ENCODE measurements at places on chromosomes 16 and 17.
A peak's percentile ranks its signal among the peaks of the same experiment; 100 is the strongest.

GRCh38 chr16:75847172-75847571, 120.9 kb upstream of the CPHXL start:
- no peak for DNase-seq

- no peak for DNase-seq
Measured at GRCh38 chr17:550041-550398, 164.6 kb downstream of the VPS53 start.

DNA sequence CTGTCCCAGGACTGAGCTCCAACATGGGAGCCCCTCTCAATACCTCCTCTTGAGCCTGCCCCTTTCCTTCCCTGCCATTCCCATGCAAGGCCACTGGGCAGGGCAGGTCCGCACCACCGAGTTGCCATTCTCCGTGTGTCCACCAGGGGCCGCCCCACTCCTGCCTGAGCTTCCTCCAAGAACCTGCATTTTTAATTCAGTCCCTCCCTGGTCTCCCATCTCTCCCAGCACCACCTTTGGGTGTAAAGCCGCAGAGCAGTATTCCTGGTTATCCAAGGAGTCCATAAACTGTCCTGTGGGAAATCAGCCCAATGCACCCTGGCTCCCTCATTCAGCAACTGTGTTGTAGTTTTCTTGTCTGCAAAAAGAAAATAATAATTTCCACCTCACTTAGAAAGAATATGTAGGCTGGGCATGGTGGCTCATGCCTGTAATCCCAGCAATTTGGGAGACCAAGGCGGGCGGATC, 15.9 kb upstream of the ANKRD40CL start:
- peak; percentile 82 for DNase-seq

GRCh38 chr16:30896261-30896888, at the start of gene CTF1:
Gene CTF1 (plus strand): TSS chr16:30896614. CDS start chr16:30896644, 30 bp downstream.
- DNase-seq = no peak

- no peak for DNase-seq
Measured at GRCh38 chr17:40331743-40332641, 23.0 kb downstream of the RARA start.

GRCh38 chr17:81148986-81149533, 16.2 kb upstream of the PVALEF start:
- DNase-seq = no peak

DNA sequence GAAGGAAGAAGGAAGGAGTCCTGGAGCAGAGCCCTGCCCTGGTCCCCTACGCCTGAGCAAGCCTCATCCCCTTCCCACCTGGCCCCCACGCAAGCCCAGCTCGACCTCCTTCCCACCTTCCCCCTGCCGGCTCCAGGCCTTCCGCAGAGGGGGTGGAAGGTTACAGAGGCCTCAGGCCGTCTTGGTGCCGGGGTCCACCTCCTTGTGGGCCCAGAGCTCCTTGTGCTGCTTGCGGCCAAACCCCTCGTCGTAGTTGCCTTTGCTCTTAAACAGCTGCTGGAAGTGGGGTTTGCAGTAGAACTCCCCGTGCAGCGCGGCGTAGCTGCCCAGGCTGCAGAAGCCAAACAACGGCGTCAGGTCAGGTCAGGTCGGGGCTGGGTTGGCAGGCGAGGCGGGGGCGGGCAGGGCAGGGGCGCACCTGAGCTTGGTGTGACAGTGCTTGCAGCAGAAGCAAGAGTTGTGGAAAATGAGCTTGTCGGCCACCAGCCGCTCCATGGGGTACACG, 1.5 kb downstream of the LIMD2 start:
- peak; percentile 22 for DNase-seq

DNA sequence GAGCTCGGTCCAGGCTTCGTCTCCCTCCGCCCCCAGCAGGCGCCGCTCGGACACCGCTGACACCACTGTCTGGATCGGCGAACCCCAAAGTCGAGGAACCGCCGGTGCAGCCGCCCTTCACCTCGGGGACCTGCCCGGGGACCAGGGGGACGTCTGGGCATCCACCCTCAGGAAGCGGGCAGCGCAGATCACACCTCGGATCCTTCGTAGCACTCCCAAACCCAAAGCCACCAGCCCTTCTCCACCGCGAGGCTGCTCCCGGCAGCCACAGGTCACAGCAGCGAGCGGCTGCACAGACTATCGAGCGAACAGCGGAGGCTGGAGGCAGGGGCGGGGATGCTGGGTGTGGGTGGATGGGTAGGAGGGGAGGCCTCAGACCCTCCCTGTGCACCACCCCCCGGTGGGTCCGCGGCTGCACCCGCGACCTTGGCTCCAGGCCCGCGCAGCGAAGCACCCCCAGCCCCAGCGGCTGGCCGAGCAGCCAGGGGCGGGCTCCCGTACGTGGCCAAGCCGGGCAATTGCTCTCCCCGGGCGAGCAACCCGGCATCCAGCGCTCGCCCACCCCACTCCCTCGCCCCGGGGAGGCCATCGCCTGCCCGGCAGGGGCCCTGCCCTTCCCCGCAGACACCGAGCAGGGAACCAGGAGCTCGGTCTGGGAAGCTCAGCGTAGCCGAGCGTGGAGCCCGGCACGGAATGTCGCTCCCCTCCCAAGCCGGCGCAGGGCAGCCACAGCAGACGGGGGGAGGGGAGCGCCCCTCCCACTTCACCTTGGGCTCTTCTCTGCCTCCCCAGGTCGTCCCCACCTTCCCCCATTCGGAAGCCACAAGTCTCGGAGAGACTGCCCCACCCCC, 1.0 kb downstream of the SDK2 start:
- DNase-seq = no peak
